ENCODE measurements at places on chromosomes 1 and 21.

- DNase-seq, result no peak
These were observed 24.5 kb downstream of the PTTG1IP start for GRCh38 chr21:44848821-44849521.

- DNase-seq, result no peak
These were observed 424.9 kb downstream of the ADGRL2 start for GRCh38 chr1:82225421-82226185.

DNA sequence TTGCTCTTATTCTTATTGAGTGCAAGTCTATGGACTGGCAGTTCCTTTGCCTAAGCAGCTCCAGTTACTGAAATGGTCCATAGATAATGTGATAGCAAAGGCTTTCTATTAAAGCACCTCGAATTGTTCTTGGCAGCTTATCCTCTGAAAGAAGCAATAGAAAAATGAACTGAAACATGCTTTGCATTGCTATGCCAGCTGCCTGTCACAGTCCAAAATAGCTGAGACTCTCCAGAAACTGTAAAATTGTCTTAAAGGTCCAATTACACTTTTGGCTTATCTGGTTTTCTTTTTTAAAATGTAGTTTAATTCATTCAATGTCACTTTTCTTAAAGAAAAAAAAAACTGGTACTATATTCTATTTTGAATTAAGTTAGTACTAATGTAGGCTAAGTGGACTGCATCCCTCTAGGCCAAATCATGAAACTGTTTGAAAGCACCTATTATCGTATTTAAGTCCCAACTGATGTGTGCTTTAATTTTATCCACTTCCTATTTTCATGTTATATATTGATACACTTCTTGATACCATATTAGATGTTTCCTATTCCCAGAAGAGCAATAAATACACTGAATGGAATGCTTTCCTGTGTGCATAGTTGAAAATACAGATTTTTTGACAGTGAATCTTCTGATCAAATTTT, 208.0 kb upstream of the DEPDC1 start:
- DNase-seq, result no peak

DNA sequence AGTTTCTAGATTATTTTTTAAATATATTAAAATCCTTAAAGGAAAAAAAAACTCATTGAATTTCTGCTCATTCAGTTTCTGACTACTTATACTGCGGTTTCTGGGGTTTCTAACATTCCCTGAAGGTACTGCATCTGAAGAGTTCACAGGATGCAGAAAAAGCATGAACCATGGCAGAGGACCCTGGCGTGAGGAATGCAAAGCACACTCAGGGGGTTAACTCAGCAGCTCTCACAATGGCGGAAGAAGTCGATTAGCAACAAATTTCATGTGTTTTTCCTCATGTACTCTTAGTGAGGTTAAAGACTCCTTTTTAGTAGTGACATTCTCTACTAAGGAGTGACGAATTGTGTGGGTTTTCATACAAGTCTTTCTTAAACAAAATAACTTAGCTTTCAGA, 975.6 kb downstream of the NCAM2 start:
- no peak for DNase-seq

DNA sequence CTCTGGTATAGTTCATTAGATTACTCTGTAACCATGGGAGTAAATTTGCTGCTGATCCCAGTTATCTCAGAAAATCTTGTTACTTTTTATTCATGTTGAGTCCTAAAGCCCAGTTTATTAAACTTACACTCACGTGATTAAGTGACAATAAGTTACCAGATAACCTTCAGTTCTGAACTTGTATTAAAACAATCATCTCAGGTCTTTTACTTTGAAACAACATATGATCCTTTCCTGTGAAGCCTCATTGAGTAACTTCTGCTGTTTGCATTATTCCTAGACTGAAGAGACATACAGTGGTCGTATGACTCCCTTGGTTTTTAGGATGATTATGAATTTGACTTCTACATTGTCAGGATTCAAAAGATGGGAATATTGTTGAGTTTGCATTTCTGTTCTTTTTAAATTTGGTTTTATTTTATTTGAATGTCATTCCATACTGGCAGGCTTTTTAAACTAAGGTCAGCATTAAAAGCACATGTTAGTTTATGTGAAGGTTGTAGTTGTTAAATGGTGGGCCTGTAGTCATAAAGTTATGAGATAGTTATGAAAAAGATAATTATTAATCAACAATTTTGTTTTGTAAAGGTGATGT, 117.9 kb downstream of the CD247 start:
- no peak for DNase-seq

GRCh38 chr1:27603309-27603680, 649 bp downstream of the AHDC1 start:
- no peak for DNase-seq

DNA sequence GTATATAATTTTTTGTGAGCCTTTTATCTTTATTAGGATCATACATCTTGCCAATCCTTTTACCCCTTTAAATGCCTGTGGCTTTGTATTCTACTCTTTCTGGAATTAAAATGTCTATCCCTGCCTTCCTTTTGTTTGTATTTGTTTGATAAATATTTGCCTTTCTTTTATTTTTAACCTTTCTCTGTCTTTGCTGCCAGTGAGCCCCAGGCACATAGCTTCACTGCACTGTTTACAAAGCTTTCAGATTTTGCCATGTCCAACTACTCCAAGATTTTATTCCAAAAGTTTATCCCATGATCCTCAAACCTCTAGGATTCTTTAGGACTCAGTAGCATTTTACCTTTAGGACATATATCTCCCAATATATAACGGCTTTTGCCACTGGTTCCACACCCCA, 281.2 kb downstream of the PAPPA2 start:
- DNase-seq, result no peak

DNA sequence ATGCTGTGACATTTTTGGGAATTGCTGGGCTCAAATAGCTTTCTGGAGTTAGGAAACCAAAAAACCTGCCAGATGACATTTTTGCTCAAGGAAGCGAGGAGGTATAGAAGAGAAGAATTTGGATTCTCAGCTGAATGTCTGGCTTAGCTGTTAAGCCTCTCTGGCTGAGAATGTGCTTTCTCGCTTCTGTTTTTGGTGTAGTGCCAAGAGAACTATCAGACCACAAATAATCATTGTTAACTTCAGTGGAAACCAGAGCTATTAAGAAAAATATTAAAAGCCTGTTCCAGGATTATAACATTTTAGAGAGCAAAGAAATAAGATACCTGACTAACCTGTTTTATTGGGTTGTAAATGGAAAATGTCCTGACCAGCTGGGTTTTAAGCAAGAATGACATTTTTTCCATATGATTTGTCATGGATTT, 39.5 kb upstream of the DIPK1A start:
- DNase-seq, result no peak

DNA sequence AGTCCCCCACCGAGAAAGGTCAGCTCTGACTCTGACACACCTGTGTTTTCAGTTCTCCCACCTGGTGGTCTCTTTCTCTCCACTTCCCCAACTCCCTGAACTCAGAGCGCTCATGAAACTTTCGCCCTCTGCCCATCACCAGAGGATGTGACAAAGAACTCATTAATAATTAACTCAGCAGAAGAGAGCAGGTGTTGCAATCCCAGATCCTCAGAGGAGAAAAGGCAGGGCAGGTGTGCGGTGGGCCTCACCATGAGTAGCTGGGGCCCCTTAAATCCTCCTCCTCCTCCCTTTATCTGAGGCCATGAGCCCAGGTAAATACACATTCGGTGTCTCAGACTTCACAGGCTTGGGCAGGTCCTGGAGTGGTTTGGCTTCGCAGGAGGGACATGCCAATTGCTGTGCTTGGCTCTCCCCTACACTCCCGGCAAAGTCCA, 1.7 kb upstream of the LAMB3 start:
- no peak for DNase-seq

DNA sequence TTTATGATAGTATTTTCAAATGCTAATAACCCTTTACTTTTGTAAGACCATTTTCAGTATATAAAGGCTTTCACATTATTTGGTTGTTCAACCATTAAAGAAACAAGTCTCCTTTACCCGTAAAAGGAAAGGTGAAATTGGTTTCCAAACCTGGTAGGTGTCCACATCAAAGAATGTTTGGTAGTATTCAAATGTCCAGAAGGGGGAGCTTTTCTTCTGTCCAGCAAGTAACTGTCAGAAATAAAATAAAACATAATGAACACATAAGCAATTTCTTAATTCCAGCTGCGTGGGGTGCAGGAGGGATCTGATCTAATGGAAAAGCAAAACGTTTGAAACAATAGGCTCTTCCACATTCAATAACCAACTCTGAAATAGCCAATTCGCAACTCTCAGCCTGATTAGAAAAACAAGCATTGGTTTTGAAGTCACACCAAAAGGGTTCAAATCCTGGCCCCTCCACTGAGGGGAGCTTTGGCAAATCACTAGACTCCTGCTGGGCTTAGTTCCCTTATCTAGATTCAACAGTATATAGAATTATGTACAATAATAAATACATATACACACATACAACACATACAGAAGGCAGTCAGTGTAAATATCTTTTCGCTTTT, 11.0 kb downstream of the YIPF1 start:
- no peak for DNase-seq

GRCh38 chr1:62991152-62991551, 207.2 kb downstream of the ATG4C start:
- DNase-seq, result no peak

Data from stimulated activated CD4-positive, alpha-beta T cell treated with anti-CD3 and anti-CD28 coated beads, Interleukin-1b, Interleukin-23, amount 100 ng/mL, for 24 hours (primary cell).